Left ventricle myocardium inferior (tissue), 1 donor: ENCODE measurements at places on chromosomes 16 and 17. TPM values are rescaled to one million over a fixed set of nuclear protein-coding genes. Genes with fewer than 3 reads are reported as not detected.
A peak's percentile ranks its signal among the peaks of the same experiment; 100 is the strongest.

DNA sequence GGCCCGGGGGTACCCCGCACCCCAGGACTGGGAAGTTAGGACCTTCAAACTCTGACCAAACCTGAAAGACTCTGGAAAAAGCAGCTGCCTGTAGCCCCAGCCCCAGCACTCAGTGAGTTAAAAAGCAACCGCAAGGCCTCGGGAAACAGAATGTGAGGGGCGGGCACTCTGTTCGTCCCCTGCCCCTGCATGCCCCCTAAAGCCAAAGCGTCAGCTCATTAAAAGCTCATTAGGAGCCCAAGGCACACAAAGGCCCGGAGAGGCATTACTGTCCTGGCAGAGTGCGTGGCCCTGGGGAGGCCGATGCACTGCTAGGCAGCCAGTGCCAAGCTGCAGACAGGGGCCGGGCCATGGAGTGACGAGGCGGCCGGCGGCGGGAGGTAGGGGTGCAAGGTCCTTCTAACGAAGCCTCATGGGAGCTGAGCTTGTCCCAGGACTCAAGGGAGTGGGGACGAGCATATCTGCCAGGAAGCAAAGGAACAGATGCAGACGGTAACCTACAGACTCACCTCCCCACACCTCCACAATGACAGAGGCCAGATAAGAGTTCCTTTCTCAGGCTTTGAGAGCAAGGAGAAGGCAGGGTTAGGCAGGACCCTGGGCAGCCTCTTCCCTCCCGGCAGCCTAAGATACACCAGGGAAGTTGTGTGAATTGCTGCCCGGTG, 116.8 kb downstream of the ENGASE start:
- no peak for DNase-seq

C16orf46 gene
- total RNA-seq: 0.88 TPM

- no peak for DNase-seq
These were observed 1.3 kb upstream of the CPSF4L start for GRCh38 chr17:73262676-73263642.

DNA sequence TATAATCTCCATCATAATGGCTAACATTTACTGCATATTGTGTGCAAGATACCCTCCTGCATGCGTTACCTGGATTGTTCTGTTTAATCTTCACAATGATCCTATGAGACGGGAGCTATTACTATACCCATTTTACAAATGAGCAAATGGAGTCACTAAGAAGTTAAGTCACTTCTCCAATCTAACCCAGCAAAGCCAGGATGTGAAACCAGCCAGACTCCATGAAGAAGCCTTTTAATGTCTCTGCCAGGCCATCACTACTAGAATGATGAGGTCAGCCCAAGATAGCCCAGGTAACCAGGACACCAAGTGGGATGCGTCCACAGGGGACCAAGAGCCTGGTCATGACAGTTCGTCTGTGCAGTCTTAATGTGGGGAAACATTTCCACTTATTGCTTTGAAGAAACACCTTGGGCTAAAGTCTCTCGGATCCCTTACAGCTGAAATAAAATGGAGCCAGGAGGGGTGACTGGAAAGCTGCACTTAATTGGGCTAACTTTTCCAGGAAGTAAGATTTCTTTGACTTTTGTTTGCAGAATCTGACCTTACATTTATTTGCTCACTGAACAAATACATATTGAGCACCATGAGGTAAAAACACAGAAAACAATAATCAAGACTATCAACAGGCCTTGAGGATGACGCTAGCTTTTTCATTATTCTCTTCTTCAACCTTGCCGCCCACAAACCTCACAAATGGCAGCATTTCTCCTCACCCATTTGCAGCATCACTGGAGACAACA, 926 bp upstream of the SHCBP1 start:
- DNase-seq: no peak

DNA sequence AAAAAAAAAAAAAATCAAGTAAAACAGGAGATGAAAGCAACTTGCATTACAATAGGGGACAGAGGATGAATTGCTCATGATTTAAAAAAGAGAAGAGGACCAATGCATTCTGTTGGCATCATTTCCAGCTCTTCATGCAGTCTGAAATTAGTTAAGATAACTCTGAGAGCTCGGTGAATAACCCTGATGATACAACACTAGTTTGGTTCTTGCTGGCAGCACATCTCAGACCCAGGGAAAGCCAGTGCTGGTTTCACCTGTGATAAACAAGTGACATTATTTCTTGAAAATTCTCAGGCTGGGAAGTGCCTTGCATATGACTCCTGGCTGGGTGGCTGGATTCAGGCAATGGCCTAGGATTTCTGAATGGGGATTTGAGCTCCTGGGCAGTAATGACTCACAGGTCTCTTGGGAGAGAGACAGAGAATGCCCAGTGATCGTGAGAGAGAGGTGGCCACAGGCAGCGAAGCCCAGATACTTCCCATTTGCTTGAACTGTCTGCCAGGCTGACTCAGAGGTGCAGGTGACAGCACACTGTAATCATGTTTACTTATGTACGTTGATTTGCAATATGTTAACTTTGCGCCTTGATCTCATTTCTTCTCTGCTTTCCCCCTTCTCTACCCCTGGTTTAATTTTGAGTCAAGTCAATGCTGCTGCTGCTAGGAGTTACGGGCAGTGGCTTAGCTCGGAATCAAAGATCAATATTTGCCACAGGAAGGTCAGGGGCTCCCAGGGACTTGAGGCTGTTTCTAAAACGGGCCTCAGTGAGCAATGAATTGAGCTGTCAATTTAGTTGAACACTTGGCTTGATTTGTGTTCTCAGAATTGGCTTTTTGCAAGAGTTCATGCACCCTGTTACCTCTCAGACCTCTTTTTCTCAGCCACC, 27.1 kb downstream of the ARSG start:
- no peak for DNase-seq

ZDHHC7 gene
- total RNA-seq: 36.8 TPM

- no peak for DNase-seq
These were observed 249.8 kb downstream of the CDH11 start for GRCh38 chr16:64872101-64872500.

GRCh38 chr17:60256174-60256573, 106.4 kb downstream of the CA4 start:
- no peak for DNase-seq

DNA sequence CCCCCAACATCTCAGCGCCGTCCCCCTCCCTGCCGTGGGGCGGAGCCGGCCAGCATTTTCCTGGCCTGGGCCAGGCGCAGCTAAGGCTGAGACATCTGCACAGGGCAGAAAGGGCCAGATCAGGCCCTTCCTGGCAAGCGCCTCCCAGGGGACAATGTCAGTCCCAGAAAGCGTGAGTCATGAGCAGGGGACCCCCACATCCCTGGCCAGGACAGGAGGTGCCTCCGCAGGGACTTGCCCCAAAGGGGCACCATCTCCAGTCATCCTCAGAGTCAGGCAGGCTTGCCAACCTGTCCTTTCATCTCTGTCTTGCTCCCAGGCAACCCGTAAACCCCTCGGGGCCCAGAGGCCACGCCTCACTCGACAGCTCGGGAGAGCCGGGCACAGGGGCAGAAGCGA, 43.2 kb downstream of the SOCS1 start:
- DNase-seq: no peak

GRCh38 chr17:82041144-82041814, 3.8 kb upstream of the DCXR start:
- DNase-seq: no peak

DNA sequence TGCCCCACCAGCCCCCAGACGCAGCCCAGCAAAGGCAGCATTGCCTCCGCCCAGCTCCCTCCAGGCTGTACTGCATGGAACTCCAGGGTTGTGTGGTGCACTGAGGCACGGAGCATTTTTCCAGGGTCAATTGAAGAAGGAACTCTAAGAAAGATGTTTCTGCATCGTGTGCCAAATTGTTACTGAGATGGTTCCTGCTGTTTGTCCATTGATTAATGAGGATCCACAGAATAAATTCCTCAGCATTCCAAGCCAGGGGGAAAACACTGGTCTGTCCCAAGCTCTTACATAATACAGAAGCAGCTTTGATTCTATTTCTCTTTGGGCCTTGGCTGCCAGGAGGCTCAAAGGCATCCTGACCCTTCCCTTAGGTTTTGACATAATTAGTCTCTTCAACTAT, 80.9 kb downstream of the ZNF423 start:
- no peak for DNase-seq

NRN1L gene
- total RNA-seq: 0.49 TPM

FBXO39 gene
- total RNA-seq: not detected

GRCh38 chr16:5175266-5175665, 77.7 kb upstream of the EEF2KMT start:
- DNase-seq: no peak

DNA sequence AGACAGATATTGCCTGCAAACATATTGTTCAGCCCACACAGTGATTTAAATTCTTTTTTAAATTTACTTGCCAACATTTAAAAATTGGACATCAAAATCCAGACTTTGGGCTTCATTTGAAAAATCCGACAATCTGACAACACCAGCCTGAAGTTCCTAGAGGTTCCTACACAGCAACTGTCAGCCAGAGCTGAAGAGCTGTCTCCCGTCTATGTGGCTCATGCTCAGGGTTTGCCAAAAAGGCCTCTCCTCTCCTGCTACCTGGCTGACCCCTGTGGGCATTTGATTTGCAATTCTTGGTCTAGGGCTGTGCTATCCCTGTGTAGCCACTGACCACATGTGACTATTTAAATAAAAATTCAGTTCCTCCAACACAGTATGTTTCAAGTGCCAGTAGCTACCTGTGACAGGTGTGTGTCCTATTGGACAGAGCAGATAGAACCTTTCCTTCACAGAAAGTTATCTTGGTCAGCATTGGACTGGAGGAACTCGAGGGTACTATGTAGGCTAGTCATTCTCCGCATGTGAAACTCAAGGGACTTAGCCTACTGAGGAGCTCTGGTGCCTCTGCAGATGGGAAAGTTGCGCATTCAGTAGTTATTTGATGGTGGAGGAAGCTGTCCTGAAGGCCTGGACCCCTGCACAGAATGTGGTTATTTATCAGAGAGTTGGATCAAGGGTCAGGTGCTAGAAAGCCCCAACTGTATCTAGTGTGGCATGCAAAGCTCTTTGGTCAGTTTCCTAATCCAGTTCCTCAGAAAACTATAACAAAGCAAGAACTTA, 2.7 kb downstream of the LYRM1 start:
- no peak for DNase-seq

CFAP52 gene
- total RNA-seq: not detected

DPEP2 gene
- total RNA-seq: 0.99 TPM

- no peak for DNase-seq
These were observed 15.4 kb downstream of the DHODH start for GRCh38 chr16:72023962-72024361.

DNA sequence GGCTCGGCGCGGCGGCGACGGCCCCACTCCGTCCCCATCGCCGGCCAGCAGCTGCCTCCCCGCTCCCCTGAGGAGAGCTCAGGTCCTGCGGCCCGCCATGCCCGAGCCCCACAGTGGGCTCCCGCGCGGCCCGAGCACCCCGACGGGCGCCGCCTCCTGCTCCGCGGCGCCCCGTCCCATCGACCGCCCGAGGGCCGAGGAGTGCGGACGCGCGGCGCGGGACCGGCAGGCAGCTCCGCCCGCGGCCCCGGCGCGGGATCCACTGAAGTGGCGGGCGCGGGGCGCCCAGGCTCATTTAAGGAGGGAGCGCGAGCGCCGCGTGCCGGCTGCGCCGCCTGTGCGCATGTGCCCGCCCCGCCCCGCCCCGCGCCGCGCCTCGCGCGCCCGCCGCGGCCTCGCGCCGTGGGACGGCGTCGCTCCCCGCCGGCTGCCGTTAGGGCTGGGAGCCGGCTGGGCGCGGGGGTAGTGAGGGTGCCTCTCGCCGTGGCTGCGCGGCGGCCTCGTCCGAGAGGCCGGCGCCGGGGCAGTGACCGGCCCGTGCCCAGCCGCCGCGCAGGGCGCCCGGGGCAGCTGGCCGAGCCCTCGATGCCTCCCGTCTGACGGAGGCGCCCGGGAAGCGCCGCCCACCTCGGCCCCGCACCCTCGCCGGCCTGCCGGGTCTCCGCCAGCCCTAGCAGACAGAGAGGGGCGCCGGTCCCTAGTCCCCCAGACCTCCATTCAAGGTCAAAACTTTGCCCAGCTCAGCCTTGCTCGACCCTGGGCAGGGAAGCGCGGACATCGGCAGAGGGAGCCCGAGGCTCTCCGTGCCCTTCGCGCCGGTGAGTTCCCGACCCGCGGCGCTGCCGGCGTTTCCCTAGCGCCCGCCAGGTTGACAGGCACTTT, at the start of gene NETO2:
TSS of gene NETO2 (minus strand) at position 269 of the 882 bp plus-strand sequence. CDS start 333 bp downstream, outside the sequence.
- DNase-seq: peak; percentile 48

ETV4 gene
- 0.60 TPM for total RNA-seq

CORO1A gene
- total RNA-seq: 7.7 TPM

CACNB1 gene
- 3.7 TPM for total RNA-seq

PERCC1 gene
- total RNA-seq: not detected
